ENCODE measurements at places on chromosomes 16 and 17. TPM values are rescaled to one million over a fixed set of nuclear protein-coding genes. Genes with fewer than 3 reads are reported as not detected.

DNA sequence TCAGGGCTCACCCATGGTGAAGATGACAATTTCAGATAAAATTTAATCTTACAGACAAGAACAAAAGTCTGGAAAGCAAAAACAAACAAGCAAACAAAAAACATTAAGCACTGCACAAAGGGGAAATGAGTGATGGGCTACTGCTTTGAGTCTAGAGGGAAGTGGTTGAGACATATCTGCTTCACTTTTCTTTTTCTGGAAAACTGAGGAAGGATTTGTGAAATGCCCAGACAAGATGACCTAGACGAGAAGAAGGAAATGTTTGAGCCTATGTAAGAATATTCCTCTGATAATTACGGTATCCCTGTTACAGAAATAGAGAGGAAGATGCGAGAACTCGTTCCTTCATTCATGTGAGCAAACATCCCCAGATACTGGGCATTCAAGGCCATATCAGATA lies 11.5 kb upstream of the HYDIN start:
- H3K27ac ChIP-seq, result no peak overlapping the region
- H3K4me1 ChIP-seq, result no peaks in the 10 kb centered on the region
- DNase-seq, result no peak
- no peaks in the 10 kb centered on the region for H3K27me3 ChIP-seq

TRIM47 gene
- total RNA-seq, result 17.5 TPM

DNA sequence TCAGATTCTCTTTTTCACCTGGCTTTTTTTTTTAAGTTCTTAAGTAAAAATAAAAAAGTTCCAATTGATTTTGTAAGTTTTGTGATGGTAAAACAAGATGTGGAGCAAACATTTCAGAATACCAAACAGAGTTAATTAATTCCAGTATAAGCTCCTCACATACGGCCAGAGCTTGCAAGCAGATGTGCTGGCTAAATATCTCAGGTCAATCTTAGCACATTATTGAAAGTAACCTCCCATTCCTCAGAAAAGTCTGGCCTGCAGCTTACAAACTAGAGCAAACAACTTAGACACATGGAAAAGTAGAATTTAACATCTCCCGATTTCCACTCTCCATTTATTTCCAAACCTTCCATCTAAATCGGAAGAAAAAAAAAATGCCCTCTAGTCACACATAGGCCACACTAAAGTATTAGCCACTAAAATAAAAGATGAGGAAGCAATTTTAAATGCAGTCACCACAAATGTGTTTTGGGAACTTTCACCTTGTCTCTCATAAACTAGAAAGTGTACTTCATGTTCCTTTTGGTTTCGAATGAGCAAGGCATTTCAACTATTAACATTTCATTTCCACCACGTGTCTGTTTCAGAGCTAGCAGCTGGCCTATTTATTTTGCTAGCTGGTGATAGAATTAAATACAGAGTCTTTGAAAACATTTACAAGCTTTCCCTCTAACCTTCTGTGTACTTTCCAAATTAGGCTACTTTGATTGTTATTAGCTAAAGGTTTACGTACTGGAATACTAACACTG lies 143.3 kb downstream of the STX8 start:
- H3K27ac ChIP-seq, result no peak overlapping the region
- H3K36me3 ChIP-seq, result no peaks in the 10 kb centered on the region
- no peak overlapping the region for H3K4me3 ChIP-seq
- H3K4me1 ChIP-seq, result peaks cover 18% of the 10 kb centered on the region
- no peaks in the 10 kb centered on the region for H3K27me3 ChIP-seq

- peak; percentile 53 for DNase-seq
- peaks cover 4% of the 10 kb centered on the region for H3K27me3 ChIP-seq
- H3K36me3 ChIP-seq, result no peaks in the 10 kb centered on the region
- no peak overlapping the region for H3K4me3 ChIP-seq
These were observed 4.5 kb upstream of the TMEM92 start for GRCh38 chr17:50269477-50270434.

CLEC19A gene
- total RNA-seq, result not detected

- peaks cover 17% of the 10 kb centered on the region for H3K36me3 ChIP-seq
- peak overlapping the region; percentile 73 for H3K27ac ChIP-seq
- H3K4me1 ChIP-seq, result peaks cover 45% of the 10 kb centered on the region
- no peaks in the 10 kb centered on the region for H3K27me3 ChIP-seq
These were observed 874 bp downstream of the CMTM3 start for GRCh38 chr16:66605177-66605978.

NLGN2 gene
- 9.8 TPM for total RNA-seq

GRCh38 chr16:13968835-13969234 lies 48.9 kb downstream of the ERCC4 start:
- H3K27ac ChIP-seq, result no peak overlapping the region
- no peaks in the 10 kb centered on the region for H3K4me1 ChIP-seq
- H3K4me3 ChIP-seq, result no peak overlapping the region
- DNase-seq, result no peak
- H3K27me3 ChIP-seq, result no peaks in the 10 kb centered on the region

DNA sequence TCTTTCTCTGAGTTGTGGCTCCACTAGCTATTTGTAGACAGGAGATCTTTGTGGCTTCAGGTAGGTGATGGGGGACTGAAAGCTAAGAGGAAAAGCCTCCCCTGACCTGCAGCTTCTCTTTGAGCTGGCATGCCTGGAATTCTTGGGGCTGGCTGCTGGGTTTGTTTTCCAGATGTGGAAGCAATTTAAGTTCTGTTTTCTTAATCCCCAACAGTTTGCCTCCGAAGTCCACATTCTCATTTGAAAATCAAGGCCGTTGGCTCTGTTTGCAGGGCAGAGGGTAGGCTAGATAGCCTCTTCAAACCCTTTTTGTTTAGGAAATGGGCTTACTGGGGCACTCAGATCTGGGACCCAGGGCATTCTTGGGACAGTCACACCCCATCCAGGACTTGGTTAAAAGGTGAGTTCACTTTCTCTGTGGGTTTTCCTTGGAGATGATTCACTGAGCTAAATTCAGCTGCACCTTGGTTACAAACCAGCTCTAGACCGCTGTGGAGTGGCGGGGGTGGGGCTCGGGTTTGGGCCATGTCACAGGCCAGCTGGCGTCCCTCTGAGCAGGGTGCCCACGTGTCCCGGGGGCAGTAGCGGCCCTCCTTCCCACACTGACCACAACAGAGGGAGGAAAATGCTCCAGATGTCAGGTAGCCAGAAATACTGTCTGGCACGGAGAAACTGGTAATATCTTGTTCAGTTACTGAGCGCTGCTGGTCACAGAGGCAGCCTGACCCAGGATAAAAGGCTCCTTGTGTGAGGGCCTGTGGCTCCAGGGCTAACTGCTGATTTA lies 108.5 kb downstream of the RAB11FIP4 start:
- no peak for DNase-seq
- H3K4me1 ChIP-seq, result peaks cover 50% of the 10 kb centered on the region
- H3K27me3 ChIP-seq, result no peaks in the 10 kb centered on the region
- no peaks in the 10 kb centered on the region for H3K36me3 ChIP-seq
- no peak overlapping the region for H3K4me3 ChIP-seq
- no peak overlapping the region for H3K27ac ChIP-seq

DNA sequence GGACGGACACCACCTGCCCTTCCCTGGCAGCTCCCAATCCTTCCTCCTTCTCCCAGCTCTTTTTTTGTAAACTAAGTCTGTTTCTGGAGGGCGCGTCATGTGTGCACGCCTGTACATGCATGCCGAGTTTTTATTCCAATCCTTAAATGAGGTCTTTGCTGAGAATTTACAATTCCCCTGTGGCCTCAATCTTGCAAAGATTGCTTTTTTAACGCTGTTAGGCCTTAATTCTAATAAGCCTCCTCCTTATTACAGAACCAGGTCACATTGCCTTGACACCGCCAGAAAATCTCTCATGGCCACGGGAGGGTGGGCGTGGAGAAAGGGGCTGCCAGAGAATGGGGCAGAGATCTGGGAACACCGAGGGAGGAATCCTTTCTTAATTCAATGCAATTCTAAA lies 17.6 kb downstream of the RBFOX3 start:
- no peaks in the 10 kb centered on the region for H3K4me1 ChIP-seq
- no peak overlapping the region for H3K4me3 ChIP-seq
- DNase-seq, result no peak
- H3K36me3 ChIP-seq, result no peaks in the 10 kb centered on the region
- H3K27me3 ChIP-seq, result peaks cover 3% of the 10 kb centered on the region
- H3K27ac ChIP-seq, result no peak overlapping the region

DNA sequence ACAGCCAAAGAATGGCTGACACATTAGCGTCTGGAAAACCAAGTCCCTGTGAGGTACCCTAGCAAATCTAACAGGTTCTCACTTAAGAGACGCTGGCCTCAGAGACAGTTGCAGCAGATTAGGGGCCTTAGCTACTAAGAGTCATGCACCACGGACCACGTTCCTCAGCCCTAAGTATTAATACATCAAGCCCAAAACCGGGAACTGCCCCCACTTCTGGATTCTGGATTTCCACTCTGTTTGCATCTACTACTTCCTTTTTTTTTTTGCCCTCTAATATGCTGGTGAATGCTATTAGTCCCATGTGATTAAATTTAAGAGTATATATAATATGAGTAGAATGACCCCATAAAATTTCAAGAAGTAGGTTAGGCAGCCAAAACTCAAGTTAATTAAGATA lies 775 bp upstream of the TERB1 start:
- no peak overlapping the region for H3K4me3 ChIP-seq
- no peak overlapping the region for H3K27ac ChIP-seq
- no peaks in the 10 kb centered on the region for H3K27me3 ChIP-seq
- peaks cover 32% of the 10 kb centered on the region for H3K36me3 ChIP-seq
- no peak for DNase-seq
- no peaks in the 10 kb centered on the region for H3K4me1 ChIP-seq

DNA sequence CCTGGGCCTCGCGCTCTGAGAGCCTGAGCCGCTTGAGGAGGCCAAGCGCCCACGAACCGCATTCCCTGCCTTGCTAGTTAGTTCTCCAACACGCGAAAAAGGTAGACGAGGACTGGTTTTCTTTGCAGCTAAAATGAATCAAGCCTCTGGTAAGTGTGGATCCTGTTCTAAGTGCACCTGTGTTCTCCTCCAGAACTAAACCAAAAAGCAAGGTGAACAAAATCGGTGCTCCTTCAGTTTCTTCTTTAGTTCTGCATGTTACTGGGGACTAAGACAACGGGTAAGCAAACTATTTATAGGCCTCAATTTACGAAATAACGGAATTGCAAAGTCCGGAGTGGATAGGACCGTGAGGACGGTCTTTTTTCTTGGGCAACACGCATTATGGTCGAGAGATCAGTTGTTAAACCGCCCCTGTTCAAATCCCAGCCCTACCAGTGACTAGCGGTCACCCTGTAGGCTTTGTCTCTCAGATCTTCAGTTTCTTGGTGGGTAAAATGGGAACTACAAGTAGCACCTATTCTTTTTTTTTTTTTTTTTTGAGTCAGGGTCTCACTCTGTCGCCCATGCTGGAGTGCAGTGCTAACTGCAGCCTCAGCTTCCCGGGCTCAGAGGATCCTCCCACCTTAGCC lies 993 bp upstream of the ANKRD11 start:
- no peaks in the 10 kb centered on the region for H3K36me3 ChIP-seq
- peaks cover 50% of the 10 kb centered on the region for H3K4me1 ChIP-seq
- H3K4me3 ChIP-seq, result peak overlapping the region; percentile 72
- no peaks in the 10 kb centered on the region for H3K27me3 ChIP-seq

DNA sequence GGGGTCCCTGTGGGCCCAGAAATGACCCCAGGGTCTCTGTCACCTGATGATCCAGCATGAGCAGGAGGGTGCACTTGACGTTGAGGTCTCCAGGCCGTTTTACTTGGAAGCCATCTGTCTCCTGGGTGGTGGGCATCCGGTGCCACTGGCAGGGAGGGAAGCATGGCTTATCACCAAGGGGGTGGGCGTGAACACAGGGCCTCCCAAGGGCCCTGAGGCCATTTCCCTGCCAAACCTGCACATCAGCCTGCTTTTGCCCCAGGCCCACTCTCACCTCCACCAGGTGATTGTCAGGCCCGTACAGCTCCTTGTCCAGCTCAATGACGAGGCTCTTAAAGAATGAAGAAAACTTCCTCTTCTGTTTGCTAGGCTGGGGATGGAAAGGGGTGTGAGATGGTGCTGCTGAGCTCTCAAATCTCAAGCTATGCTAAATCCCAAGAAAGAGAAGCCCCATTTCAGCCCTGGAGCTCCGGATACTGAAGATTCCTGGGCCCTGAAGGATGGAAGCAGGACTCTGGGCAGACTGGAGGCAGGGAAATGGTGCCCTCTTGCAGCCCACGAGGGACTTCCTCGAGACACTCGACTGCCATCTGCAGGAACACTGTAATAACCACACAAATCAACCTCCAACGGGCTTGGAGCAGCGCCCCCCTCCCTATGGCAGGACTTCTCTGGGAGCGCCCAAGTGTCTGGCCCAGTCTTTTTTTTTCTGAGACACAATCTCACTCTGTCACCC lies 7.1 kb upstream of the FTSJ3 start:
- DNase-seq, result peak; percentile 82
- H3K36me3 ChIP-seq, result peaks cover 71% of the 10 kb centered on the region
- no peaks in the 10 kb centered on the region for H3K27me3 ChIP-seq
- peaks cover 69% of the 10 kb centered on the region for H3K4me1 ChIP-seq
- no peak overlapping the region for H3K27ac ChIP-seq
- no peak overlapping the region for H3K4me3 ChIP-seq

DNA sequence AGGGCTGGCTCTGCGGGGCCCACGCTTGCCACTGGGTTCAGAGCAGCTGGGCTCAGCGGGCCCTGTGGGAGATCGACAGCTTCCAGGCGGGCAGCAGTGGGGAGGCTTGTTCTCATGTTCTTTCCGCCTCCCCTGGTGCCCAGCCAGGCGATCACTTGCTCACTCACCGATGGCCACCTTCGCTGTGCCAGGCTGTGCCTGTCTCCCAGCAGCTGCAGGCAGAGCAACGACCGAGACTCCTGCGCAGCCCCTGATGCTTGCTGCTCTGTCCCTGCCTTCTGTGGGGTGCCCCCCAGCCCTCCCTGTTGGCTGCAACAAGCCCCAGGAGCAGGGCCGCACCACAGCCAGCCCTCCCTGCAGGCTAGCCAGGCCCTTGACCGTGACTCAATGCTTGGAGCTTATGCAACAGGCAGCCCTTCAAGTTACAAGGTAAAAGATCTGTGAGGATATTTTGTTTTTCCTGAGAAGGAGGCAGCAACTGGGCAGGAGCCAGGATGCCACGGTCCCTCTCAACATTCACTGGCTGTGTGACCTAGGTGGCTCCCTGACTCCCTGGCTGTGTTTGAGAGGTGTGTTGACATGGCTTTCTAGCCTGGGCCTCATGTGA lies 9.6 kb upstream of the SPNS2 start:
- no peaks in the 10 kb centered on the region for H3K36me3 ChIP-seq
- no peak for DNase-seq
- H3K27ac ChIP-seq, result no peak overlapping the region
- peaks cover 25% of the 10 kb centered on the region for H3K4me1 ChIP-seq

GRCh38 chr16:26952411-26952810 lies 114.3 kb upstream of the C16orf82 start:
- no peaks in the 10 kb centered on the region for H3K36me3 ChIP-seq
- H3K4me3 ChIP-seq, result no peak overlapping the region
- no peaks in the 10 kb centered on the region for H3K4me1 ChIP-seq
- H3K27me3 ChIP-seq, result no peaks in the 10 kb centered on the region
- no peak for DNase-seq

GRCh38 chr17:36000732-36001109 lies 632 bp downstream of the CCL15 start:
- no peaks in the 10 kb centered on the region for H3K27me3 ChIP-seq
- no peaks in the 10 kb centered on the region for H3K4me1 ChIP-seq
- H3K4me3 ChIP-seq, result no peak overlapping the region
- H3K36me3 ChIP-seq, result no peaks in the 10 kb centered on the region
- no peak overlapping the region for H3K27ac ChIP-seq
